Midbrain (tissue), 1 donor: ENCODE measurements at places on chromosomes 1 and 21.

- no peak for DNase-seq
Measured at GRCh38 chr1:245837718-245838117, 669.4 kb downstream of the SMYD3 start.

DNA sequence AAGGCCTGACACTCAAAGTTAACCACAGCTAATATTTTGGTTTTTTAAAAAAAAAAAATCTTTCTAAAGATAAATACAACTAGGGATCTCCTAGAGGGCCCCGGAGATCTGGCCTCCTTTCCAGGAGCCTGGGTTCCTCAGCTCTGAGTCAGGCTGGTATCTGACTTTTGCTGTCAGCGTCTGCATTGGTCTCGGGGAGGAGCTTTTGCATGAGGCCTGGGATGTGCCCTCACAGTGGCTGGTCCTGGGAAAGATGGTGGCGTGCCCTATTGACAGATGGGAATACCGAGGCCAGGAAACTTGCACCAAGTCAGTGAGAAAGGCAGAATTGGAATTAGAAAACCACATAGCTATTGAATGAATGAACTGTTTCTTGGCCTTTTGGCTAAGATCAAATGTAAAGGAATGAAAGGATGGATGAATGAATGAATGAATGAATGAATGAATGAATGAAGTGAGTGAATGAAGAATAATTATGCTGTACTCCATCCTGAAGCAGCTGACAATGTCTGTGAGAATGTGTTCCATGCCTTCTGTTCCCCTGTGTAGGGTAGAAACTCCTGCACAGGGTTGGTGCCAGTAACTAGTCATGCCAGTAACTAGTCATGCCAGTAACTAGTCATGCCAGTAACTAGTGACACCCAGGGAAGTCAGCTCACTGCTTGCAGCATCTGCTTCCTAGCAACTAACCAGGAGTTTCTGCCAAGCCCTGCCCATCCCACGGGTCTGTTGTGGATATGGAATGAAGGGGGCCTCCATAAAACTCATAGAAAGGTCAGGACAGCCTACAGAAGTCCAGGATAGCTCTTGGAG, 242.5 kb upstream of the VAMP3 start:
- no peak for DNase-seq

- DNase-seq: peak; percentile 59
Measured at GRCh38 chr1:53739109-53739681, at the start of gene GLIS1. Gene GLIS1, minus strand, starts transcription at chr1:53739164. Its CDS starts 1,100 bp downstream, at chr1:53738064.

- no peak for DNase-seq
Measured at GRCh38 chr1:214414691-214415090, 133.7 kb downstream of the SMYD2 start.

DNA sequence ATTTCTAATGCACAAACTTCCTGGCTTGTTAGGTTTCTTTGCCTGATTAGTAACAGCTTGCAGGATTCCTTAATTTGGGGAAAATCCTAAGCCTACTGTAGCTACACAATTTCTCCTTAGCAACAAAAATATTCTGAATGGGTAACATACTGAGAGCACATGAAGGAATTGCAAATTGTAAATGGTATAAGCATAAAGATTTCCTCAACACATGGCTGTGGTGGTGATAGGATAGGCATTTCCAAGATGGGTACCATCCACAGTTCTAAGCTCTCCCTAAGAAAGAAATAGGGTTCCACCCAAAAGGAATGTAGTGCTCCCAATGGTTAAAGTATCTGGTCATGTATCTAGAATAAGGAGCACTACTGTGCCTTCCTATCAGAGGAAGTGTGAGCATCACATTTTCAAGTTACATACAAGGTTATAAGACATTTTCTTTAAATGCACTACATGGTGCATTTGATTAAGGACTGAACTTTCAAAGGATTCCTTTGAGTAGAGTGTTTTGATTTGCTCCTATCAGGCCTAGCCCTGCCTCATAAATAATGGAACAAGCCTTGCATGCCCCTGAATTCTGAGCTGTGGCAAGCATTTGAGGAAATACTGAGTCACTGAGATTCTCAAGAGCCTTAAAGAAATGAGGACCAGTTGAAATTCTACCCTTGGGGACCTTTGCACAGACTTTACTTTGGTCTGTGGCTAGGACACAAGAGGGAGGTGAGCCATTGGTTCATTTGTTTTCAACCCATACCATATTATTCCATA, 286.4 kb downstream of the PTBP2 start:
- no peak for DNase-seq

DNA sequence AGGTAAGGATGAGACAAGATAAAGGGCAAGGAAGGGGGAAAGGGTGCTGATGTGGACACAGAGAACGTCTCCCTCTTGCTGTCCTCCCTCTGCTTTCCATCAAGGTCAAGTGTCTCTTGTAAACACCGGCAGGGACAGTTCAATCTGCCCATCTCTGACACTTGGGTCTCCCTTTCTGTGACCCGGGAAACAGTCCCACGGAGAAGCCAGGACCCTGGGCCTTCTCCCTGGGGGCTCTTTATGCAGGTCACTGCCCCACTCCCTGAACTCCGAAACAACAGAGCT, 254.3 kb downstream of the LTN1 start:
- no peak for DNase-seq

- DNase-seq: peak; percentile 79
Measured at GRCh38 chr21:16535102-16535422, 805.3 kb downstream of the USP25 start.

DNA sequence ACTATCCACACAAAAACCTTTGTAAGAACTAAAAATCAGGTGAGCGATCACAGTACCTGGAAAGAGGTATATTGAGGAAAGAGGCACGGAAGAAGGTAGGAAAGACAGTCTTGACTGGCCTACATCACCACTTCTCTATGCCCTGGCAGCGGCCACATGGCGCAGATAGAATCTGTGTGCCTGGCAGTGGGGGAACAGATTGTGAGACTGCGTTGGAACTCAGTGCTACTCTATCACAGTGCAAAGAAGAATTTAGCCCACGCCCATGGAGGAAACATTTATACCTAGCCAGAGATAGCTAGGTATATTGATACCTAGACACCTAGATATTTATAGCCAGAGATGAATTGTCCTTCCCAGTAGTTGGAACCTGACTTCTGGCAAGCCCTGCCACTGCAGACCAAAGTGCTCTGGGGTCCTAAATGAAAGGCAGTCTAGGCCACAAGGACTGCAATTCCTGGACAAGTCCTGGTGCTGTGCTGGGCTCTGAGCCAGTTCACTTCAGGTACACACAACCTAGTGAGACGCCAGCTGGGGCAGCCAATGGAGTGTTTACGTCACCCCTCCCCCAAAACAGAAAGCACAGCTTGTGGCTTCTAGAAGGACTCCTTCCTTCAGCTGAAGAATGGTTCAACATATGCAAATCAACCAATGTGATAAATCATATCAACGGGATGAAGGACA, 51.9 kb downstream of the DHX9 start:
- no peak for DNase-seq

- no peak for DNase-seq
Measured at GRCh38 chr1:237070519-237070918, 28.5 kb downstream of the RYR2 start.

DNA sequence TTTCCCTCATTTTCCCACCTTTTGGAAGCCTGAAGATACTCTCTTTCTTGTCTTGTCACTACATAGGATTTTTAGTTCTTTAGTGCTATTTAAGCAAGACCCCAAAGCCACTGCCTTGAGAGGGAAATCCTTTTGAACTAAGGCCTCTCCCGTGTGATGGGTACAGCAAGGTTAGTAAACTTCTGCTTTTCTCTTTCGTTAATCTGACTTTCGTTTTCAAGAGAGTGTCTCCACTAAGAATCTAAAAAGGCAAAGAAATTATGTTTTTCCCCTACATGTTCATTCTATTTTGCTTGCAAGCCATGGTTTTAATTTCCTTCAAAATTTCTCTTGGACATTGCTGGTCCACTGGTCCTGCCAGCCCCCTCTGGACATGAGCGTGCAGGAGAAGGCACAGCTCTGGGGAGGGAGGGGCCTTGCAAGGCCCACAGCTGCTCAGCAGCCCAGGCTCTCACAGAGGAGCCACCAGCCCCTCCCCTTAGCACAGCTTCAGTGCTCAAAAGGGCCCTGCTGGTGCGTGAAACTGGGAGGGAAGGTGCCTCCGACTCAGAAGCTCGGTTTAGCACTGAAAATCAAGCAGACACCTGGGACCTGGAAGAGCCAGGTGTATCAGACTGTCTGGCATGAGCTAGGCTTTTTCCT, 210.9 kb upstream of the GALNT2 start:
- peak; percentile 35 for DNase-seq
